ENCODE measurements at places on chromosomes 5 and 9.

DNA sequence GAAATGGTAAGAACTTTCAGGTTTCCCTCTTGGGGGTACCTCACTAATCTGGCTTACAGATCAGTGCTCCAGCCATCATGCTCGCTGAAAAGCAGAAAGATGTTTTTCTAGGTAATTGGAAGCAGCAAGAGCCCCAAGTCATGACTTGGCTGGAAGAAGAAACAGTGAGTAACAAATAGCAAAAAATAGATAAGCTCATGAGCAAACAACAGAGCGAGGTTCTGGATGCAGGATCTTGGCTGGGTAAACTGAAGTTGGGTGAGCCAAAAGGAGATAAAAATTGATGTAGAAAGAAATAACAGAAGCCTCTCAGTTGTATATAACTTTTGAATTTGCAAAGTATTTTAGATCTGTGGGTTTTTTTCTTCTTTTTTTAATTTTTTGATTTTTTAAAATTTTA, 110.1 kb downstream of the INSYN2B start:
- no peak for DNase-seq

DNA sequence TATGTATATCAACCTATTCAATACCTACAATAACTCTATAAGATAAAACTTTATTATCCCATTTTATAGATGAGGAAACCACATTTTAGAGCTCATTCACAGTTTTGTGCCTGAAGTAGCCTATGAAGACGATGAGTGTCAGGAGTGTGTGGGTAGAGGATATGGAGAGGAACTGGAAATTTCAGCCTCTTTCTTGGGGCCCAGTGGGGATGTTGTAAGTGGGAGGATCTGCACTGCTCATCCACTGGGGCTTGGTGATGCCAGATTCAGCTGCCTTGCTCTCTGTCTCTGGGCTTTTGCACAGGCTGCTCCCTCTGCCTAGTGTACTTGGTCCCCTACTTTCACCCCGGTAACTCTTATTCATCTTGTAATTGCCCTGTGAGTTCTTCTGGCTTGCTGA, 194.7 kb downstream of the SREK1 start:
- DNase-seq, result no peak

GRCh38 chr5:139414581-139415130, 10.8 kb upstream of the SPATA24 start:
- DNase-seq, result no peak

GRCh38 chr5:156963125-156963524, at the start of gene TIMD4:
Gene TIMD4, minus strand, starts transcription at chr5:156963226. Its CDS starts 28 bp downstream, at chr5:156963198.
- DNase-seq, result no peak

DNA sequence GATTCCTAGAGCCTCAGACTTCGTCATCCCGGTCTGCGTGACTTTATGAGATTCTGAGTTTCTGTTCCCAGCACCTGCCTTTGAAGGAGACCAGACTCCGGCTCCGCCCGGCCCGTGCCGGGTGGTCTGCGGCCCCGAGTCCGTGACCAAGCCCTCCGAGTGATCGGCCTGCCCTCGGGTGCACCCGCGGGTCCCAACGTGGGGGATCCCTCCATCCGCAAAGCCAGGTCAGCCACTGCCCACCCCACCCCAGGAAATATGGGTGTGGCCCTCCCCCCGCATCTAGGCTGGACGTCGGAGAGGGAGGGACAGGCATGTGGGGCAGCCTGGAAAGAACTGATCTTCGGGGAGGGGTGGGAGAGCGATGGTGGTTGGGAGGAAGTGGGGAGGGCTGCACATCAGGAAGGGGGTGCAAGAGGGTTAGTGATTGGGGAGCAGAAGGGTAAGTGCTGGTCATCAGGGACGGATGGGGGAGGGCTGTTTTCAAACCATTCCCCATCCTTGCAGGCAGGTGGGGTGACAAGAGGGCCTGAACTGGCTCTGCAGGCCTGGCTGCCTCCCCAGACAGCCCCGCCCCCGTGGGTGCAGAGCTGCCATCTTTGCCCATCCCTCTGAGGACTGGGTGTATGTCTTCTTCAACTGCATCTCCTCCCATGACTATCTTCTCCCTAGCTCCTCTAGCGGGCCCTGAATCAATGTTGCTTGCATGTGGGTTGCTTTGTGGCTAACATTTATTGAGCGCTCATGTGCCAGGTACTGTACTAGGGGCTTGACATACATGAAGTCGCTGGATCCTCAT, 747 bp downstream of the LRSAM1 start:
- DNase-seq, result no peak

DNA sequence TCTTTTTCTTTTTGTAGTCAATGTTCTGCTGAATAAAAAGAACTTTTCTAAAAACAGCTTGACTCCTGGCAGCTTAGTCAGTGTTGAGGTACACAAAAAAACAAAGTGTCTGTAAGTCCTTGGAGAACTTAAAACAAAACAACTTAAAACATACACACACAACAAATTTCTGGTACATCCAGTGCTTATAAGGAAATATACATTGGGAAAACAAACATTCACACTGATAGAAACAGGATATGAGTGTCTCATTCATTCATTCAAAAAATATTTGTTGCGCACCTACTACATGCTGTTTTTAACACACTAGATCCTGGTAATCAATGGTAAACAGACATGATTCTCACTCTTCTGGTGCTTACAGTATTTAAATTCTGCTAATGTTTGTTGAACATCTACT, 27.4 kb upstream of the MEGF9 start:
- DNase-seq, result no peak

- DNase-seq, result no peak
Measured at GRCh38 chr5:105663671-105664070, 2007.1 kb downstream of the EFNA5 start.

GRCh38 chr5:40489421-40489820, 190.3 kb upstream of the PTGER4 start:
- no peak for DNase-seq

GRCh38 chr5:171801-172331, 19.4 kb upstream of the LRRC14B start:
- no peak for DNase-seq

GRCh38 chr5:178542455-178542854, 47.7 kb downstream of the COL23A1 start:
- no peak for DNase-seq

GRCh38 chr9:117205806-117206205, 209.1 kb downstream of the ASTN2 start:
- DNase-seq, result no peak

DNA sequence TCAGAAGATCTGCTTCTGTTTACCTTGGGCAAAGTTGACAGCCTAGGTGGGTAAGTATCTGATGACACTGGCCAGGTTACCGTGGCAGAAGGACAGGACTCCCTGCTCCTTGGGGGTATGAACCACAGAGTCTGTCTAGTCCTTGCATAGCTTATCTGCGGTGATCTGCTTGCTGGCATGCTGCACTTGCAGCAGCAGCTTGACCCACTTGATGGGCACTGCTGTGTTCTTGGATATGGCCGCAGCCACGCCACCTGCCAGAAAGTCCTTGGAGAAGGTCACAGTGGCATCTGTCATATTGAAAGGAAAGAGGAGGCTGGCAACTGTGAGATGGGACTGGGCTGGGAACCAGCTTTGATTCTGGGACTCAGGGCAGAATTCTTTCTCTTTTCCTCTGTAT, 35.9 kb upstream of the POC5 start:
- DNase-seq, result no peak

GRCh38 chr5:89105836-89106235, 222.9 kb upstream of the MEF2C start:
- no peak for DNase-seq

- DNase-seq, result no peak
Measured at GRCh38 chr5:149694007-149694406, 36.1 kb upstream of the PPARGC1B start.

DNA sequence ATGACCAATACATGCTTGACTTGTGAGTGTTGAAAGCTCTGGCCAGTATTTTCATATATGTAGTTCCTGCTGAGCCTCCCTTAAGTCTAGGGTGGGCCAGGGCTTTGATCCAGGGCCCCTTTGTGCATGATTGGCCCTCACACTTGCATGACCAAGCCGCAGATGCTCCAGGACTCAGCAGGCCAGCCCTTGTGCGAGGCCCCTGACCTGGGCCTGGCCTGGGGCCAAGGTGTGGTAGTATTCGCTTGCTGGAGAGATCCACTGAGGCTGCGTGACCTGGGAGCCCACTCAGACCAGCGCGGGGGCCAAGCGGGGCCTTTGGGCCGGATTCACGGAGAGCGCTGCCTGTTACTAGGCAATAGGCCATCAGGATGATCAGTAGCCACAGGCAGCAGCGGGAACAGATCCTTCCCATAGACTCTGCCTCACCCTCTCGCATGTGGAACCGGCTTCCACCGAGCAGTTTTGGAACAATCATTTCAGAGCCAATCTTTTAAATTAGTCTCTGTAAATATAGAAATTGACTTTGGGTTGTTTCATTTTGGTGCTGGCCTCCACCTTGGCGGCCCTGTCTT, 79.0 kb upstream of the PTCH1 start:
- DNase-seq, result no peak

DNA sequence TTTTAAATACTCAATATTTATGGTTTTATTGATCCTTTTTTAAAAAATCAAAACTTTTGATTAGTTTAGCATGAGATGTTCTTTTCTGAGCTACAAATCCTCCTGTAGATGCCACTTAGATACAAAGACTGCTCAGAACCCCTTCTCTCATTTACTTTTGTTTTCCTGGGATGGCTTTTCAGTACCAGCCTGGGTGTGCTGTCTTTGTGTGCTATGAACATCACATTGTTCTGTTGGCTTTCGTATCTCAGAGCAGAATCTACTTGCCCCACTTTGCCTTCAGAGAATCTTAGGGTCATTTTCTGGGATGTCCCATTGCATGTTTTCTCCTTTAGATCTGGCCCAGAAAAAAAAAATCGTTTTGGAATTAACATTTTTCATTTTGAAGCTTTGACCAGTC, 85.9 kb downstream of the RASGRF2 start:
- no peak for DNase-seq

DNA sequence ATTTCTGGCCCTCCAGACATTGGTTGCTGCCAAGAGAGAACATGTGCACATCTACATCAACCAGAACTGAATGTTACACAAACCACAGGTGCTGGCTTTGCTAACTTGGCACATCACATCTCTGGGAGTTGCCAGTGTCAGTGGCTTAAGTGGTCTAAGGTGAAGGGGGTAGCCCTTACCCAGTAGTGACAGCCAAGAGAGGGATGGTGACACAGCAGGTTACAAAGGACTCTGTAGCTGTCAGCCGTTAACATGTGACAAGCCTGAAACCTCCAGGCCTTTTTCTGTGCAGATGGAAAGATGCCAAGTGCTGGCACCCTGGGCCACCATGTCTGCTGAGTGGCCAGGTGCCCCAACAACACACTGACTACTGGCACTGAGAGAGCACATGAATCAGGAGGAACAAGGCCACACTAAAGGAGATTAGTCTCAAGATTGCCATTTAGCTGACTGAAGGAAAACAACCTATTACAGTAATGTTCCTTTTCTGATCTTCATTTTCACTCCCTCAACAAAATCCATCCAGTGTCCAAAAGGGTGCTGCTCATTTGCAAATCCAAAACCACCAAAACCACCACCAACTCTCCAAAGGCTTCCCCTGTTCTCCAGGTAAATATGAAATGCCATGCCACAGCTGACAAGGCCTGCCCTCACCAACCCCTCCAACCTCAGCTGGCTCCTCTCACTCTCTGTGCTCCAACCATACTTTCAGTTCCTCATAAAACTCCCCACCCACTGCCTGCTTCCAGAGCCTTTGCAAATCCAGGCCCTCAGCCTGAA, 20.2 kb downstream of the SIL1 start:
- no peak for DNase-seq

DNA sequence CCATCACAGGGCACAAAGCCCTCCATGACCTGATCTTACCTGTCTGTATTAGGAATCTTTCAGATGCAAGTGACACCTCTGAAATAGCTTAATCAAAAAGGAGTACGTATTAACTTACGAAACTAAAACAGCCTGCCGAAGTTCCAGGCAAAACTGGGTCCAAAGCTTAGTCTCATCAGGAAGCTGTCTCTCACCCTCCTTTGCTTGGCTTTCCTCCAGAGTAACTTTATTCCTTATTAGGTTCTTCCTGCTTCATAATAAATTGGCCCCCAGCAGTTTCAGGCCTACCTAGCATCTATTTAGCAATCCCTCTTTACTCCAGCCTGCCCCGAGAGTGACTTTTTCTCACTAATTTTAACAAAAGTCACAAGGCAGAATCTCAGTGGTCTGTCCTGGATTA, 58.4 kb upstream of the STK32A start:
- no peak for DNase-seq

DNA sequence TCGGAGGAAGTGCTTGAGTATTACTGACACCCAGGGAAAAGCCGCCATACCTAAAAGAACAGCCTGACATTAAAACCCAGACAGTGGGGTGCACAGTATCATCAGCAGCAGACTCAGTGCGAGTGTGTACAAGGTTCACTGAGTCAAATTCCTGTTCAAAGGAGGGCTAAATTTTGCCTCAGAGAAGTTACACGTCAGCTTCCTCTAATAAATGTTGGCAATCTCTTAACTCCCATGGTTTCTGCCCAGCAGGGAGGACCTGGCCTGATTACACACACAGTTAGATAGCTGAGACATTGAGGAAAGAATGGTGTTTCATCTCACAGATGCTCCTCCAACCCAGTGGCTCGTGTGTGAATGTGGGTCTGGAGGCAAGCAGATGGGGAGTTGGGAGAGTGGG, 38.2 kb downstream of the NIPSNAP3B start:
- DNase-seq, result no peak

DNA sequence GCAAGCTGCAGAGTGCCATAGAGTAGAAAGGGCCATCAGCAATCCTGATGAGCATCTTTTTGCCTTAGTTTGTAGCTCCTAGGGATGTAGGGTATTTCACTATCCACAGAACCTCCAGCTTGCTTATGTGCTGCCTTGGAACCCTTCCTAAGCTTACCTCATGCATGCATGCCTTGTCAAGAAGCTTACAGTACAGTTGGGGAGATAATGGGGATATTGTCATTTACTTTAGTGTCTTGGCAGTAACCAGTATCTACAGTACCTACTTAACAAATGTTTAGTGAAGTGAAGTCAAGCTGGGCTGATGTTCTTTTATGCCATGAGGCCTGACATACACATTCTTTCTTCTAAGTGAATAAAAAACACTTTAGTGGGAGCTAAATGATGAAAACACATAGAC, 164.6 kb upstream of the PPP1R2B start:
- no peak for DNase-seq

- no peak for DNase-seq
Measured at GRCh38 chr5:36740259-36740898, 134.0 kb downstream of the SLC1A3 start.

GRCh38 chr9:81207651-81208050, 481.7 kb downstream of the TLE1 start:
- DNase-seq, result no peak

GRCh38 chr5:43469671-43470391, 13.8 kb downstream of the TMEM267 start:
- DNase-seq, result no peak

DNA sequence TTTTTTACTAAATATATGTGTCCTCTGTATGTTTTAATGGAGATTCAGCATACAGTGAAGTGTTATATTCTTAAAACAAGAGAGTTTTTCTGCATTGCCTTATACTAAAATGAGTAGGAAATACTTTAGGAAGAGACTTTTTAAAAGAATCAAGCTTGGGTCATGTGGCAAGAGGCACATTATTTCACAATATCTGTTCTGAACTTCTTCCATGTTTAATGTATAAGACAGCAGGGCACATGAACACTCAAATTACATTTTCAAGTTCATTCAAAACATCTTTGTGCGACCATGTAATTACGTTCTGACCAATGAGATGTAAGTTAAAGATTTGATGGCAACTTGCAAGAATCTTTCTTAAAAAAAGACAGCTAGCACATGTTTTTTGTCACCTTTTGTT, 1055.9 kb downstream of the NR2F1-AS1 start:
- no peak for DNase-seq

GRCh38 chr9:15187589-15187988, 119.4 kb downstream of the TTC39B start:
- no peak for DNase-seq

GRCh38 chr9:72979405-72980100, 26.7 kb upstream of the ALDH1A1 start:
- no peak for DNase-seq

- no peak for DNase-seq
Measured at GRCh38 chr5:136676685-136677084, 311.3 kb upstream of the TRPC7 start.

Data from activated naive CD8-positive, alpha-beta T cell treated with anti-CD3 and anti-CD28 coated beads, Interleukin-2, amount 50 U/mL, for 16 hours (primary cell).